ENCODE measurements at places on chromosomes 5 and 9.

- peak; percentile 89 for DNase-seq
These were observed 796 bp upstream of the GADD45G start for GRCh38 chr9:89603767-89604665.

DNA sequence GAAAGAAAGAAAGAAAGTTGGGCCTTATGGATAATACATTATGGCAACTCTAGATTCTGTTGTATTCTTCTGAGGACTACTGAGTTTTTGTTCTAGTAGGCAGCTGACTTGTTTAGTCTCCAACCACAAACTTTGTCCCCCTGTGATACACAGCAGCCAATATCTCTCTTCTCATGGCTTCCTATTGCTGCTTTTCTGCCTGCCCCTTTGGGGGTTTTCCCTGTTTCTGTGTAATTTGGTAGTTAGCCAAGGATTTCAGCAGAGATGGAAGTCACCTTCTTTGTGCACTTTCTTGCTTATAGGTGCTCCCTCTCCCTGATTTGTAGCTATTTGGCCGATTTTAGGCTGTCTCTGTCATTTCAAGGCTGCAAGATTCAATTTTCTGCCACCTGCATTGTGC is 109.6 kb downstream of the FGF1 start:
- no peak for DNase-seq

DNA sequence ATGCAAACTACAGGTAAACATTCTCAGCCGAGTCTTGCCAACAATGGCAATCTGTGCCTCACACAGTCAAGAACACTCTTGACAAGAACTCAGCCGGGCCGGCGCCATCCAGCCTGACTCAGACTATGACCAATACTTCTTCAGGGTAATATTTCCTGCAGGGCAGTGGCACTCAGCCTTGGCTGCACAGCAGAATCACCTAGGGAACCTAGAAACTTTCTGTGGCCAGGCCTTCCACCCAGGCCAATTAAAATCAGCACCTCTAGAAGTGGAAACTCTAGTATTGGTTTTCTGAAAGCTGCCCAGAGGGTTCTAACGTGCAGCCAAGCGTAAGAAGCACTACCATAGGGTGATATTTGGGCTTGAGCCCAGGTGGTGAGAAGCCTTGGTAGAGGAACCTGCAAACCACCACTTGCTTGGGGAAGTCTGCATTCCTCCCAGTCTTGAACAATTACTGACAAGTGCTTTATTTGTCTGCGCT is 120.6 kb downstream of the TTLL11 start:
- peak; percentile 89 for DNase-seq

DNA sequence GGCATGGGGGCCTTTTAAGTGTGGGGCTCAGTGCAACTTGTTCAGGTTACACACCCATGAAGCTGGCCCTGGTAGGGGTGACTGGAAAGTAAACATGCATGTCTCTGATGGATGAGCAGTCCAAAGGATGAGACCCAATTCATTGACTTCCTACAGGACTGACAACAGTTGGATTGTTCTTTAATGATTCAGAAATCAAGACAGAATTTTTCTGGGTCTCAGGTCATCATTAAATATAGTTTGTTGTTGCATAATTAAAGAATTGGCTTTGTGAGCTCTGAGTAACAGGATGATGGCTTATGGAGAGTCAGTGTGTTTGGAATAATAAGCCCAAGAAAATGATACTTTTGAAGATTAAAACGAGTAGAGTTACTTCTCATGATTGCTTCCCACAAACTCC is 604.2 kb upstream of the CLINT1 start:
- no peak for DNase-seq

GRCh38 chr9:123471843-123472570 is 116.0 kb downstream of the CRB2 start:
- DNase-seq = no peak

DNA sequence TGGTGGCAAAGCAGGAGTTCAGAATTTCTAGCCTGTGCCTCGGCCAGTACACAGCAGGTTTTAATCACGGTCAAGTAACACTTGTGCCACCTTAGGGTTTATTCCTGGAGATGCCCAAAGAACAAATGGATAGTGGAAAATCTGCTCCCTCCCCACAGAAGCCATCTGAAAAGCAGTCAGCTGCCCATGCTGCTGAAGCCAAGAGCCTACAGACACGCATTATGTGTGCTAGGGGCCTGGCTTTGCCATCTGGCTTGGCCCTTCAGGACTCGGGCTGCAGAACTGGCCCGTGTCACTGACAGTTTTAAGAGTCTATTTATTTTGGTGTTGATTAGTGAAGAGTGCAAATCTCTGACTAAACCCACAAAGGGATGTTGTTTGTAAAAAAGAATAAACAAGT is 11.1 kb downstream of the ARSB start:
- no peak for DNase-seq

- no peak for DNase-seq
These were observed 296.7 kb upstream of the MEF2C start for GRCh38 chr5:89179731-89180130.

GRCh38 chr9:101030086-101030391 is 1.5 kb downstream of the PLPPR1 start:
- no peak for DNase-seq

DNA sequence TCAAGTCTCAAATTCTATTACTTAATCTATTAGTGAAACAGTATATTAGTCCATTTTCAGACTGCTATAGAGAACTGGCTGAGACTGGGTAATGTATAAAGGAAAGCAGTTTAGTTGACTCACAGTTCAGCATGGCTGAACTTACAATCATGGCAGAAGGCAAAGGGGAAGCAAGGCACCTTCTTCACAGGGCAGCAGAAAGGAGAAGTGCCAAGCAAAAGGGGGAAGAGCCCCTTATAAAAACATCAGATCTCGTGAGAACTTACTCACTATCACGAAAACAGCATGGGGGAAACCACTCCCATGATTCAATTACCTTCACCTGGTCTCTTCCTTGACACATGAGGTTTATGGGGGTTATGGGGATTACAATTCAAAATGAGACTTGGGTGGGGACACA is 67.9 kb upstream of the CHSY3 start:
- no peak for DNase-seq

DNA sequence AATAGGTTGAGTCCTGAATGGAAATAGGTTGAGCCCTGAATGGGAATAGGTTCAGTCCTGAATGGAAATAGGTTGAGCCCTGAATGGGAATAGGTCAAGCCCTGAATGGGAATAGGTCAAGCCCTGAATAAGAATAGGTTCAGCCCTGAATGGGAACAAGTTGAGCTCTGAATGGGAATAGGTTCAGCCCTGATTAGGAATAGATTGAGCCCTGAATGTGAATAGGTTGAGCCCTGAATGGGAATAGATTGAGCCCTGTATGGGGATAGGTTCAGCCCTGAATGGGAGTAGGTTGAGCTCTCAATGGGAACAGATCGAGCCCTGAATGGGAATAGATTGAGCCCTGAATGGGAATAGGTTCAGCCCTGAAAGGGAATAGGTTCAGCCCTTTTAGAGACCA is 590.8 kb upstream of the ADAMTS16 start:
- DNase-seq = no peak

- DNase-seq = no peak
These were observed 171.7 kb downstream of the CACNA1B start for GRCh38 chr9:138049085-138049778.

DNA sequence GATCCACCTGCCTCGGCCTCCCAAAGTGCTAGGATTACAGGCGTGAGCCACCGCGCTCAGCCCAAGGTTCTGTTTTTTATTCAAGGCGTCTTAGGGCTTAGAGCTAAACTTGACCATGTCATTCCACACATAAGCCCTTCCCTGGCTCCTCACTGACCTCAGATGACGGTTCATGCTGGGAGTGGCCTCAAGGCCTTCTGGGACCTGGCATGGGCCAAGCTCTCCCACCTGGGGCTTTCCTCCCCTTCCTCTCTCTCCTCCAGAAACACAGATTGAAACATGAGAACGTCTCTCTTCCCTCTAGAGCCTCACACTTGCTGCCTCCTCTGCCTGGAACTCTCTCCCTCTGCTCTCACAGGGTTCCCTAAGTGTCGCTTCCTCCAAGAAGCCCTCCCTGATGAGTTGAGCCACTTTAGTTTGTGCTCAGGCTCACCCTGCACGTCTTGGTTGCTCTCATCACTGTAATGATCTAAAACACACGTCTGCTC is 155.6 kb upstream of the IER5L start:
- DNase-seq = peak; percentile 53

DNA sequence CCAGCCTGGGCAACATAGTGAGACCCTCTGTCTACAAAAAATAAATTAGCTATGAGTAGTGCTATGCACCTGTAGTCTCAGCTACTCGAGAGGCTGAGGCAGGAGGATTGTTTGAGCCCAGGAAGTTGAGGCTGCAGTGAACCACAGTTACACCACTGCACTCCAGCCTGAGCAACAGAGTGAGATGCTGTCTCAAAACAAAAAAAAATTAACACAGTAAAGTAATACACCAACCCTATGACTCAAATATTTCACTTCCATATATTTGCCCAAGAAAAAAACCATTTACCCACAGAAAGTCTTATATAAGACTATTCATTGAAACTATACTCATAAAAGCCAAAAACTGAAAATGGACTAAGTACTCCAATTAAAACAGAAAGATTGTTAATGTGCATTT is 16.2 kb downstream of the SMIM23 start:
- DNase-seq = no peak

GRCh38 chr9:110842169-110842568 is 173.6 kb downstream of the MUSK start:
- no peak for DNase-seq

- no peak for DNase-seq
These were observed 13.8 kb downstream of the CD74 start for GRCh38 chr5:150398722-150399523.

DNA sequence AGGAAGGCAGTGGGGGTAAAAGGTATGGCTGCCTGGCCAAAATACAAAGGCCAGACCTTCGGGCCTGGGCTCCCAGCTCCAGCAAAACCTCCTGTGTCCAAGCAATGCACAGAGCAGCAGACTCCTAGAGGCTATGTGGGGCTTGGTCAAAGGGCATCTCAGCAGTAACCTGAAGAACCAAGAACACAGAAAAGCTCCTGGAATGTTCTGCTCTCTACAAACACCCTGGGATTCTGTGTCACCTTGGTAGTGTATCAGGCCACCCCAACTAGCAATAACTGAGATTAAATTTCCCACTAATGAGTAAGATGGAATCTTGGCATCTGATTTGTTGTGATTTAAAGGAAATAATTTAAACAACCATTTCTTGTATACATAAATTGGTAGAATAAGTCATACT is 158.6 kb downstream of the GLIS3 start:
- DNase-seq = no peak

GRCh38 chr9:73806876-73807275 is 655.2 kb downstream of the ANXA1 start:
- no peak for DNase-seq

- DNase-seq = no peak
These were observed 97.9 kb downstream of the CHSY3 start for GRCh38 chr5:130002183-130002582.

DNA sequence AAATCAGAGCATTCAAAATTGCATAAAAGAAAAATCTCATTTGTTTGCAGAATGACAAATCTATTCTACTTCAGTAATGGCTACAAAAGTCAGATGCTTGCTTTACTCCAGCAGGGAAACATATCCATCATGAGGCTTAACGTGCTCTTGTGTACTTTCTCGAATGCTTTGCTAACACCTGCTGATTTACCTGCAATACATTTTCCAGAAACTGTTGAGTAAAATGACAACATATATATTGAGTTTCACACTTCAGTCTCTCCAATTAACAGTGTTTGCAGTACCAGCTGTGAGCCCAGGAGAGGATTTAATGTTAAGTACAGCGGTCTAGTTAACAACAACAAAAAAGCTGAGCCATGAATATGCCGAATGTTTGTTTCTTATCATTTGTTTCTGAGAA is 391.5 kb upstream of the SMC2 start:
- DNase-seq = no peak

DNA sequence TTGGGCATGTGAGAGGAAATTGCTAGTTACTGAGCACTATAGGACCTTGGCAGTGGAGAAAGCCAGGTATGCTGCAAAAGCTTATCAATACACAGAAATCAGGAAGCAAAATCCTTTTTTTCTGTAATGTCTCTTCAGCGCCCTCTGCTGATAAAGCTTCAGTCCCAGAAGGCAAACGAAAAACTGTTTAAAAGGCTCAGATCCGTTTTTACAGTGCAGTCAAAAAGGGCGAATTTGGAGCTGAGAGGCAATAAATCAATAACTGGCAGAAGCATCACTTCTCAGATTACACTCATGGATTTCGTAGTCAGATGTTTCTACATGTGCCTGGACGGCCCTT is 1.1 kb upstream of the MAN2A1 start:
- peak; percentile 4 for DNase-seq

- DNase-seq = no peak
These were observed 58.3 kb downstream of the SEMA4D start for GRCh38 chr9:89439571-89439970.

DNA sequence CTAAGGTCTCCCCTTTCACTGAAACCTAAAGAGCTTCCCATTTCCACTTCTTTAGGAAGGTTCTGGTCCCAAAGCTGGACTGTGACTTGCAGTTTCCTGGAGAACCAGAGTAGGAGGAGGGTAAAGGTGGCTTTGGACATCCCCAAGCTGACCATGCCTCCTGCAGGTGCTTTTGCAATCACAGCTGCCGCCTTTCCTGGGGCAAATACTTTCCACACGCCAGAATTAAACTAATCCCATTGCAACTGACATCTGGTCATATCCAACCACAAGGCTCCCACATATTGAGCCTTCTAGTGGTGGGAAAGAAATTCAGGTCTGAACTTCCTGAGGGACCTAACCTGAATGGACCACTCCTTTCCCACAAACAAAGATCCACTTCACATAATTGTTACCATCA is 92.7 kb downstream of the NRG2 start:
- no peak for DNase-seq

DNA sequence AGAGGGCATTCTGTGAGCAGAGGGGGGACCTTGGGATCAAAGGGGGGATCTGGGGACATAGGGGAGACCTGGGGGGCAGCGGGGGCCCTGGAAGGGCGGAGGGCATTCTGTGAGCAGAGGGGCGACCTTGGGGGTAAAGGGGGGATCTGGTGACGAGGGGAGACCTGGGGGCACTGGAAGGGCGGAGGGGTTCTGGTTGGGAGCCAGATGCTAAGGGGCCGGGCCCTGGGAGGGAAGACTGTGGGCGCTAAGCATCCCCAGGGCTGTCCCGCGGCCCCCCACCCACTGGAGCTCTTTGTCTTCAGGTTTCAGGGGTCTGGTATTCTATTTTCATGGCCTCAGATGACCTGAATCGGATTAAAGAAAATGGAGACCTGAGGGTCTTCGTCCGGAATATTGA is 748 bp downstream of the LCN9 start:
- no peak for DNase-seq

DNA sequence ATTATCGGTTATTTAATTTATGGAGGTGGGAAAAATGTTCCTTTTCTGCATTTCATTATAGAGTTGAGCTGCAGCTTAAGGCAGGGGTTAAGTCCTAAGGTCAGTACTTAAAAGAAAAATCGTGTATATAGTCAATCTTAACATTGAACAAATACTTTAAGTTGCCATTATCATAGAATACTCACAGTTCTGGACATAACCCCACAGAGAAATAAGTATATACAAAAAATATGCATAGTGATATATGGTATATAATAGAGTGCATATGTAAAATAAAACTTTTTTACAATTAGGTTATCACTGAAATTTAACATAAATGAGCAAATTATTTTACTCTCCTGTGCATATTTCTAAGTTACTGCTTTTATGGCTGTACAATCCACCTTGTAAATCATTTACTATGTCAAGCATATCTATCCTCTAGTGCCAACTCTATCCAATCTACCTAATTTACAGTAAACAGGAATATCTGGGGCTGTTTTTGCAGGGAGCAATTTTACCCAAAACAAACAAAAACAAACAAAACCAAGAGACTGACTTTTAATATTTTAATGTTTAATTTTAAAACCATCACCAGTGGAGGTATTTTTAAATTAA is 28.8 kb downstream of the TTC39B start:
- no peak for DNase-seq
